Midbrain (tissue), 1 donor: ENCODE measurements at places on chromosomes 13 and 19.

DNA sequence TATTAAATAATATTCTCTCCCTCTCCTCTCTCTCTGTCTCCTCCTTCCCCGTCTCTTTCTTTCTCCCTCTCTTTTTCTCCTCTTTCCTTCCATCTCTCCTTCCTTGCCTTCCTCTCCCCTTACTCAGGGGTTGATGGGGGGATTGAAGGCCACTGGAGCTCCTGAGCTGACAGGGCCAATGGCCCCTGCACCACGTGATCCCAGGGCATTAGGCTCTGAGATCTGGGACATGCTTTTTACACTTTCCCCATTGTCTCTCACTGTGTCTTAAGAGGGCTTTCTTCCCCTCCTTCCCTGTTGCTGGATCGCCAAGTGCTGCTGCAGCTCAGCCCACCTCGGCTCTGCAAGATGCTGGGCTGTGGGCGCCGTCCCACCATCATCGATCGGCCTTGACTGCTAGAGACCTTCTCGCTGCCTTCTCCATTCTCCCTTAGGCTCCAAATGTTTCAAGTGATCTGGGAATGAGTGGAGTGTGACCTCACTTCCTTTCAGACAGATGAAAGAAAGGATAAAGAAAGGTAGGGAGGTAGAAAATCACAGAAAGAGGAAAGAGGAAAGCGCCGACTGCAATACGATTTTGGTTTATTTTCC lies 42.2 kb downstream of the COL4A1 start:
- no peak for DNase-seq

DNA sequence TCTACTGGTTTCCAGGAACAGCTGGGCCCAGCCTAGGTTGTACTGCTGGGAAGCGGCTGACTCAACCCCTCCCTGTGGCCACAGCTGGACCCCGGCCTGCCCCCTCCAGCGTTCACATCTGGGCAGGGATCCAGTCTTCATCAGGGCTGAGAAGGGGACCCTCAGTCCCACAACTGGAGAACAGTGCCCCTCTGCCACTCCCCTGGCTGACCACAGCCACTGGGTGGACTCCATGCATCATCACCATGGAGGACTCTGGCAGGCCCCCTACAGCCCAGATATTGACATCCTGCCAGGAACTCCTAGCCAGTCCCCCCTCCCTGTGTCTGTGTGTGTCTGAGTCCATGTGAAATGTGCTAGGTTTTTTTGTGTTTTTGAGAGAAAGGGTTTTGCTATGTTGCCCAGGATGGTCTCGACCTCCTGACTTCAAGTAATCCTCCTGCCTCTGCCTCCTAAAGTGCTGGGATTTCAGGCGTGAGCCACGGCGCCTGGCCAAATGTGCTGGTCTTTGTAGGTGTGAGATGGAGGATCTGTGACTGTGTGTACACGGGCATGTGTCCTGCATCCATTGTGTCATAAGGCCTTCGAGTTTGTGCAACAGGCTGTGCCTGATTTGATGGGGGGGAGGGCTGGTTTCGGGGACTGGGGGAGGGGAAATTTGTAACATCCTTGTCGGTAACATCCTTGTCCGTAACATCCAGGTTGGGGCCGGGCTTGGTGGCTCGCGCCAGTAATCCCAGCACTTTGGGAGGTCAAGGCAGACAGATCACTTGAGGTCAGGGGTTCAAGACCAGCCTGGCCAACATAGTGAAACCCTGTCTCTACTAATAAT lies 4.0 kb upstream of the HOOK2 start:
- no peak for DNase-seq

- no peak for DNase-seq
Measured at GRCh38 chr19:58572818-58573657, at the start of gene MZF1. MZF1 (minus strand) TSS chr19:58573335; CDS start chr19:58571389, 1,946 bp downstream.

DNA sequence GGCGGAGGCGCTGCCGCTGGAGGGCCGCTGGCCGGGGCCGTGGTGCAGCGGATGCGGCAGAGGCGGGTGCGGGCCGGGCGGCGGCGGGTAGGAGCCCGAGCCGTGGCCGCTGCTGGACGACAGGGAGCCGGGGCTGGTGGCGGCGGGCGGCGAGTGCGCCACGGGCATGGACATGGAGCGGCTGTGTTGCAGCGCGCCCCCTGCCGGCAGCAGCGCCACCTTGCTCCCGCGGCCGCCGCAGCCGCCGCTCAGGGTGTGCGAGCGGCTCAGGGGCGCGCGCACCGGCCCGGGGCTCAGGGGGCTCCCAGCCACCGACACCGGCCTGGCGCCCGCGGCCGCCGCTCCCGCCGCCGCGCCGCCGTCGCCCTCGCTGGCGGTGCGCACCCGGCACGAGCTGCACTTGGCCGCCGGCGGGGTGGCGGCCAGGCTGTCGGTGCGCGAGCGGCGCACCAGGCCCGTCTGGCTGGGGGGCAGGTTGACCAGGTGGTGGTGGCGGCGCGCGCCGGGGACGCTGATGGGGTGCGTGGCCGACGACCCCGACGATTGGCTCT lies 1.7 kb downstream of the IRS2 start:
- peak; percentile 76 for DNase-seq

GRCh38 chr19:44585371-44586133 lies 27.8 kb upstream of the IGSF23 start:
- DNase-seq = no peak

GRCh38 chr13:70162141-70162540 lies 53.9 kb upstream of the KLHL1 start:
- no peak for DNase-seq

- no peak for DNase-seq
Measured at GRCh38 chr13:113489171-113489548, 1.4 kb downstream of the DCUN1D2 start.

DNA sequence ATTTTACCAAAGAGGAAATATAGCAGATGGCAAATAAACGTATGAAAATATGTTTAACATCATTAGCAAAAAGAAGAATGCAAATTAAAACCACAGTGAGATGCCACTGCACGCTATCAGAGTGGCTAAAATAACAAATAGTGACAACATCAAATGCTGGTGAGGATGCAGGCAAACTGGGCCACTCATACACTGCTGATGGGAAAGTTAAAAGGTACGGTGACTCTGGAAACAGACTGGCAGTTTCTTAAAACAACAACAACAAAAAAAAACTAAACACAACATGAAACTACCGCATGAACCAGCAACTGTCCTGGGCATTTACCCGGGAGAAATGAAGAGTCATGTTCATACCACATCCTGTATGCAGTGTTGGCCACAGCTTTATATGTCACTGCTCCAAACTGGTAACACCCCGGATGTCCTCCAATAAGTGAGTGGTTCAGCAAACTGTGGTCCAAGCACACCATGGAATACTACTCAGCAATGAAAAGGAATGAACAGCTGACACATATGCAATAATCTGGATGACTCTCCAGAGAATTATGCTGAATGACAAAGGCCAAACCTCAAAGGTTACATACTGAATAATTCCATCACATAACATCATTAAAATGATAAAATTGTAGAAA lies 22.3 kb downstream of the EPS15L1 start:
- no peak for DNase-seq

GRCh38 chr19:16023146-16023915 lies 53.0 kb upstream of the TPM4 start:
- DNase-seq = no peak

GRCh38 chr13:46637213-46637612 lies 84.2 kb downstream of the LRCH1 start:
- DNase-seq = no peak

DNA sequence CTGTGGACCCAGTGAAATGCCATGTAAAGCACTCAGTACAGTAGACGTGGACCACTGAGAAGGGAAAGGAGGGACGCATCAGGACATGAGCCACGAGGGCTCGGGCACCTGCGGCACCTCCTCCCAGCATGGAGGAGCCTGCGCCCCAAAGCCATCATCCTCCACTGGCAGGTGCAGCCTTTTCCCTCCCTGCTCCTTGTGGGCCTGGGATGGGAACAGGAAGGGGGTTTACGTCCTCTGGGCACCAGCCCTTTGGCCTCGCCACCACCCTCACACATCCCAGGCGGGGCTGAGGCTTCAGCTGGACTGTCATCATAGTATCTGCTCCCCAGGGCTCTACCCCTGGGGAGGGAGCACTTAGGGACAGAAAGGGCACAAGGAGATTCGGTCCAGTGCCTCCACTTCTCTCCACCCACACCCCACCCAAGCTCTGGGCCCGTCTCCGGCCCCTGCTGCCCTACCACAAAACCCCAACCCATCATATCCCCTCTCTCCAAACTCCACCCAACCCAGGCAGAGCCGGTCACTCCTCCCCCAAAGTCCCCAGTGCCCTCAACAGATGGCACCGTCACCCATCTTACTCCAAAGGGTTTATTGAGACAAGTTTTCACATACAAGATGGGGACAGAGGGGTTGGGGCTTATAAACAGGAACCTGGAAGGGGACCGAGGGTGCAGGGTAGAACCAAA lies 2.2 kb upstream of the PRKD2 start:
- DNase-seq = no peak

DNA sequence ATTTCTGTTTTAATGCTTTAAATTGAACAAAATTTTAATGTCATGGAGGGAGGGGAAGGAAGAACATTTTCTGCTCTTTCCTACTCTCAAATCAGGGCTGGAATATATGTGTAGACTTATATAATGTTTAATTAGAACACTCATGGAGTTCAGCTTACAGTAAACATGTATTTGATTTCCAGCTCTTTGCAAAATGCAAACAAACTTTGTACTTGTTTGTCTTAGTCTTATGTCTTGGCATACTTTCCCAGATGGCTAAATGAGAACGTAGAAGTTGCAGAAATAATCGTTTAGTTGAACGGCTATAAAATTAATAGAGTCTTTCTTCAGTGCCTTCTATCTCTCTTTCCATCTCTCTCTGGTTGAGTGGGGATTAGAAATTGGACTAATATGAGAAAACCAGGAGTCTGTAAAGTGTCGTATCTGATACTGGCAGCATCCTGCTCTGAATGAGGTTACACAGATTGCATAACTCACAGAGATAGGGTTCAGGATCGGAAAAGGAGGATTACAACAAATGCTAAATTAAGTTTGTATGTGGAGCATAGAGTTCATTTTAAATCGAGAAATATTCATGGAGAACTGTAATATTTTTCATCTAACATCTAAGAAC lies 82.3 kb downstream of the FGF9 start:
- DNase-seq = no peak

GRCh38 chr13:26420282-26420960 lies 137.1 kb upstream of the WASF3 start:
- DNase-seq = no peak

GRCh38 chr19:4482721-4483364 lies 10.7 kb downstream of the HDGFL2 start:
- DNase-seq = no peak

- DNase-seq = no peak
Measured at GRCh38 chr13:112971288-112971643, 2.3 kb downstream of the MCF2L start.

- peak; percentile 98 for DNase-seq
Measured at GRCh38 chr19:58097781-58098681, at the start of gene ZSCAN18. ZSCAN18 (minus strand) TSS chr19:58098231; CDS start chr19:58090267, 7,964 bp downstream.

DNA sequence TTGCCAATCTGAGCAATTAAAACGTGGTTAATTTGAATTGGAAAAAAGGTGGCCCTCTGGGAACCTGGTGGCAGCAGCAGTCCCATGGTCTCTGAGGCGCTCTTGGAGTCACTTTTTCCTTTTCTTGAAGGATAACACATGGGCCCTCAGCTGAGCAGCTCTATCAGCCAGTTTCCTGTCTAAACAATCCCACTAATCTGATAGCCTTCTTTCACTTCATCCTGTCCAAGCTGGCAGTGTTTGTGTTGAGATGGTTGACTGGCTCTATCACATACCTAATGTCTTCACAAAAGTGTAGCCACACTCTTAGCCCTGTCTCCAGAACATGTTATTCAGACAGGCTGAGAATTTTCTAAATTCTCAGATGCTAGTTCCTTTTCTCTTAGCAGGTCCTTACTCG lies 10.7 kb downstream of the MZT1 start:
- DNase-seq = no peak

DNA sequence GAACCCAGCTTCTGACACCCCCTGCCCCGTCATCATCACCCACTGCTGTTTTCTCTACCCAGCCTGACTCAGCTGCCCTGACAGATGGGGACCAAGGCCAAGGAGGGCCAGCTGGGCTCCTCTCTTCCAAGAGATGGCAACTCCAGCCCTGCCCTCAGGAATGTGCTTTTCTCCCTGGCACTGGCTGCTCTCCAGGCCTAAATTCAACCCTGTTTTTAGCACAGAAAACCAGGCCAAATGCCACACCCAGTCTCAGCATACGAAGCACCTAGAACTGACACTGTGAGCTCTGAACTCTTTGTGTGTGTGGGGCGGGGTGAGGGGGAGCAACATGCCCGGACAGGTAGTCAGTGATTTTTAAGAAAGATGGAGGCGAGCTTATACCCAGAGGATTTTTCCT lies 23.4 kb upstream of the IGFL1 start:
- DNase-seq = no peak

GRCh38 chr13:27533155-27533643 lies 82.8 kb upstream of the MTIF3 start:
- DNase-seq = peak; percentile 87

- DNase-seq = no peak
Measured at GRCh38 chr13:39281539-39282150, 243.4 kb downstream of the NHLRC3 start.
